ENCODE measurements at places on chromosomes 1 and 21. TPM values are rescaled to one million over a fixed set of nuclear protein-coding genes. Genes with fewer than 3 reads are reported as not detected.
A peak's percentile ranks its signal among the peaks of the same experiment; 100 is the strongest.

Gene TNFRSF8
- total RNA-seq: 0.54 TPM

Gene TSPEAR
- total RNA-seq: 0.09 TPM

Gene ZNF593OS
- 1.5 TPM for total RNA-seq

- DNase-seq: no peak
Measured at GRCh38 chr1:47812904-47813514, 184.2 kb downstream of the TRABD2B start.

- peak; percentile 58 for DNase-seq
Measured at GRCh38 chr1:10788592-10789006, 7.8 kb downstream of the CASZ1 start.

DNA sequence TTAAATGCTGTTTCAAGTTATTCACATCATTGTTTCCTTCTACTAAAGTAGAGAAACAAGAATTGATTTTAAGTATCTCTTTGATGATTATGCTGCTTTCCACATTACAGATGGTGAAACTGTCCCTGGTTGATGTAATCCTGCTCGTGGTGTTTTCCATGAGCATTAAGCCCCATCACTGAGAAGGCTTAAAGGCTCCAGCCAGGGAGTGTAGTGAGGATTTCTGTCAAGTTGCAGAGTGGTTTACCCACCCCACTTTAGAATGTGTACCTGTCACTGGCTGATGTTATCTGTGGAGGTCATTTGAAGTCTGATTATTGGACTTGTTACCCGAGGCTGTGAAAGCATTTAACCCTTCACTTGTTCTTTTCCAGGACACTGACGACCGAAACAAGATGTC is 12.9 kb downstream of the CERS2 start:
- DNase-seq: no peak

- peak; percentile 17 for DNase-seq
Measured at GRCh38 chr1:99849413-99849743, 783 bp upstream of the AGL start.

DNA sequence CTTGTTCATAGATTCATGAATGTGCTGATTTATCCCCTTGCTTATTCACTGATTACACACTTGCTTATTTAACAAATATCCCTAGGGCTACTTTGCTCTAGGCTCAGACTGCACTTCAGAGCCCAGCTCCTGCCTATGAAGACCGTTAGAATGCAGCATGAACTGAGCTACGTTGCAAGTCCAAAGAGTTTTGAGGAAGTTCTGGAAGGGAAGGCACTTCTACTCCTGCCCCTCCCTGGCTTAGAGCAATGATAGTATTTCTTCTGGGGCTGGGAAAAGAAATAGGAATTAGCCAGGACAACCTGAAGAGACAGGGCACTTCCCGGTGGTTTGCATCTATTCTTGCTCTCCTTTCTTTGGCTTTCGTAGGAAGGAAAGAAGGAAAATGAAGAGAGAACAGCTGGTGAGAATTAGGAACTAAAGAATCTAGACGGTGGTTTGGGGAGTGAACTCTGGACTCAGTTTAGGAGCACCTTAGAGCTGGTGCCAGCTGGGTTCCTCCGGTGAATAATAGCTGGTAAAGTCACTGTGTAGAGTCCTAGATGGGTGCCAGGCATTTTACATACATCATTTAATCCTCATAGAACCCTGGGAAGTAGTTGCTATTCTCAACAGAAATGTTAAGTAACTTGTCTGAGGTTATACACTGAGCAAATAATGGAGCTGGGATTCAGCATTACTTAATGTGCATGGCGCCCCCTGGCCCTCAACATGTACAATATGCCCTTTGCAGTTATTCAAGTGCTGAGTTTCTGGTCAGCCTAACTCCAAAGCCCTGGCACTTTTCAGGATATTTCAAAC is 65.9 kb downstream of the NDUFS5 start:
- no peak for DNase-seq

Gene HSF2BP
- total RNA-seq: 2.5 TPM

GRCh38 chr1:67175530-67176087 is 9.4 kb downstream of the IL23R start:
- DNase-seq: no peak

GRCh38 chr1:117094841-117095604 is 26.5 kb downstream of the TRIM45 start:
- no peak for DNase-seq

Gene OLFML3
- total RNA-seq: 26.4 TPM

DNA sequence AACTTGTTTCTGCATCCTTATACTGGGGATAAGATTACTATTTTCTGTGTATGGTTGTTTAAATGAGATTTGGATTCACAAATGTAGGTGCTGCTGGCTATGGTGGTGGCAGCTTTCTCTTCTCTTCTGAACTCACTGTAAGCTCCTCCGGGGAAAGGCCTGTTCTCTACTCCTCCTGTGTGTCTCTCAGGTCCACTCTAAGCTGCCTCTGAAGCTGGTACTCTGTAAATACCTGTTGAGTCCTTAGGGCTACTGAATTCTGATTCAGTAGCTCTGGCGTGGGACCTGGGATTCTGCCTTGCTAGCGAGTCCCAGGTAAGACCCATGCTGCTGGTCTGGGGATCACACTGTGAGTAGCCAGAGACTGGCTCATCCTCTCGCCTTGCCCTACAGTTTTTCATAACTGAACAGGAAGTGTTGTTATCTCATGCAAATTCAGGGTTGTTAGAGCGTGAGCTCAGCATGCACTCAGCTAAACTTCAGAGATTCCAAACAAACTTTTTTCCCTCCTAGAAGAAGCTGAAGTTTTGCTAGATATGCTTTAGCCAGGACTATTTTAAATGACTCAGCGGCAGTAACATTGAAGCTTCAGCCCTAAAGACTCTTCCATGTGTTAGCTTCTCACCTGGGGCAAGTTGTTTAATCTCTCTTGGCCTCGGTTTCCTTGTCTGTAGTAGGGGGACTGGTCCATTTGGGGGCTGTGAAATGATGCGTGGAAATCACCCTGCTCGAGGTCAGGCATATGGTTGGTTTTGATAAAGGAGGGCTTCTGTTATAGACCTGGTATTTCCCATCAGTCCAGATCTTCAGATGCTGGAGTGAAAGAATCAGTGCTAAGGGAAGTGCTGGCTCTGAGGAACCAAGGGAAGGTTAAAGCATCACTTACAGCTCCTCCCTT is 271.5 kb upstream of the TMEM51 start:
- DNase-seq: no peak

All from cerebellum (tissue), 4 donors.